Liver (tissue), 10 donors: ENCODE measurements at places on chromosomes 13 and 19. TPM values are rescaled to one million over a fixed set of nuclear protein-coding genes. Genes with fewer than 3 reads are reported as not detected.

DNA sequence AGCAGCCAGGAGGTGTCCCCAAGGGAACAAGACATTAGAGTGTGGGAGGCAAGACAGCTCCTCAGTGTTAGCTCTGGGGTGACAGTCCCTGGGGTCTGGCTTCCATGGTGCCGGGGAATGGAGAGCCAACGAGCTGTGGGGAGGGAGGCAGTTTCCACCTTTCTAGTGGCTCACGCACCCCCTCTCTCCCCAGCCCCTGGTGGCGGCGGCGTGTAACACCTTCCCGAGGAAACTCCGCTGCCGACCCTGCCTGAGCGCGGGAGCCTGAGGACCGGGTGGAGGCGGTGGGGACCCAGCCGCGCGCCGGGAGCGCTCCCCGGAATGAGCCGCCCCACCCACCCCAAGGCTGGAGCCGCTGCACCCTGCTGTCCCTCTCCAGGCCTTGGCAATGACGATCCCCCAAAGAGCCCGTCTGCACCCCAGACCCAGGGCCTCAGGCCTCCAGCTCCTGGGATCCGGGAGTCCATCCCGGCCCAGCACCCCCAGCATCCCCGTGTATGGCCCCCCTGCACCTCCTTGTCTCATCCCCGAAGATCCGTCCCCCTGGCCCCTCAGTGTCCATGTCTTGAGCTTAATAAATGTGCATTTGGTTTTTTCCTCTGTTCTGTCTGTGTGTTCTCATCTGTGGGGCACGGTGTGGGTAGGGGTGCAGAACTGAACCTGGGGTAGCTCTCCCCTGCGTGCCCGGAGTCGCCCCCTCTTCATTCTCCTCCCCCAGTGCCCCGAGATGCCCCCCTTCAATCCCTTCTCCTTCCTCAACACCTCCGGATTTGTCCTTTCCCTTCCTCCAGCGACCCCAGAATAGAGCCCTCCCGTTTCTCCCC is 622 bp upstream of the FXYD5 start:
- peak overlapping the region; percentile 66 for H3K27ac ChIP-seq
- H3K36me3 ChIP-seq, result no peaks in the 10 kb centered on the region
- peak overlapping the region; percentile 35 for H3K4me3 ChIP-seq

- DNase-seq, result no peak
- H3K27me3 ChIP-seq, result no peaks in the 10 kb centered on the region
- H3K36me3 ChIP-seq, result no peaks in the 10 kb centered on the region
- H3K27ac ChIP-seq, result no peak overlapping the region
- H3K4me1 ChIP-seq, result no peaks in the 10 kb centered on the region
Measured at GRCh38 chr13:35978607-35979316, 152.4 kb downstream of the DCLK1 start.

GRCh38 chr19:39974377-39975155 is 3.6 kb downstream of the PSMC4 start:
- H3K27ac ChIP-seq, result no peak overlapping the region
- peaks cover 18% of the 10 kb centered on the region for H3K36me3 ChIP-seq
- H3K4me1 ChIP-seq, result peaks cover 18% of the 10 kb centered on the region
- H3K4me3 ChIP-seq, result no peak overlapping the region
- DNase-seq, result no peak

- no peaks in the 10 kb centered on the region for H3K27me3 ChIP-seq
- no peak for DNase-seq
- H3K4me3 ChIP-seq, result no peak overlapping the region
- H3K4me1 ChIP-seq, result peaks cover 2% of the 10 kb centered on the region
- no peak overlapping the region for H3K27ac ChIP-seq
- no peaks in the 10 kb centered on the region for H3K36me3 ChIP-seq
Measured at GRCh38 chr19:16698914-16699313, 20.7 kb upstream of the NWD1 start.

DNA sequence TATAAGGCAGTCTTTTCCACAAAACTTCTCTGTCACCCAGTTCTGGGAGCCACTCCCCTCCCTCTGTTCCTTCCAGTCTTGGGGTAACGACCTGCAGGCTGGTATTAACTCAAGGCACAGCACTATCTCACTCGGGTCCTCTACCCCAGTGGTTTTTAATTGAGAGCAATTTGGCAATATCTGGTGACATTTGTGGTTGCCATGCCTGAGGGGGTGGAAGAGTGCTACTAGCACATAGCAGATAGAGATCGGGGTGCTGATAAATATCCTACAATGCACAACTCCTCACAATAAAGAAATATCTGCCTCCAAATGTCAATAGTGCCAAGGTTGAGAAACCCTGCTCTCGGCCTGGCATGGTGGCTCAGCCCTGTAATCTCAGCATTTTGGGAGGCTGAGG is 117.7 kb upstream of the ABCC4 start:
- no peaks in the 10 kb centered on the region for H3K4me1 ChIP-seq
- H3K27ac ChIP-seq, result no peak overlapping the region
- H3K27me3 ChIP-seq, result no peaks in the 10 kb centered on the region
- H3K4me3 ChIP-seq, result no peak overlapping the region
- no peak for DNase-seq

DNA sequence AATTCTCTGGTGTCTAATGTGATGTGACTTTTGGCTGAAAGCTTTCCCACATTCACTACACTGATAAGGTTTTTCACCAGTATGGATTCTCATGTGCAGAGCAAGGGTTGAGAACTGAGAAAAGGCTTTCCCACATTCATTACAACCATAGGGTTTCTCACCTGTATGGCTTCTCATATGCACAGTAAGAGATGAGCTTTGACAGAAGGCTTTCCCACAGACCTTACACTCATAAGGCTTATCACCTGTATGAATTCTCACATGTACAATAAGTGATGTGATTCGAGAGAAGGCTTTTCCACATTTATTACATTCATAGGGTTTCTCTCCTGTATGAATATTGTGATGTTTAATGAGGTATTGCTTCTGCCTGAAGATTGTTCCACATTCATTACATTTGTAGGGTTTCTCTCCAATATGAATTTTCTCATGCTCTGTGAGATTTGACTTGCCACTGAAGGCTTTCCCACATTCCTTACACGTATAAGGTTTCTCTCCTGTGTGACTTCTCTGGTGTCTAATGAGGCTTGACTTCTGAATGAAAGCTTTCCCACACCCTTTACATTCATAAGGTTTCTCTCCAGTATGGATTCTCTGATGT is 14.0 kb downstream of the ZNF260 start:
- no peaks in the 10 kb centered on the region for H3K27me3 ChIP-seq
- peak overlapping the region; percentile 48 for H3K4me3 ChIP-seq
- DNase-seq, result no peak
- H3K4me1 ChIP-seq, result no peaks in the 10 kb centered on the region
- no peak overlapping the region for H3K27ac ChIP-seq
- peaks cover 17% of the 10 kb centered on the region for H3K36me3 ChIP-seq

C3 gene
- 8,295 TPM for polyA plus RNA-seq

SPC24 gene
- 1.2 TPM for polyA plus RNA-seq

HNRNPL gene
- polyA plus RNA-seq, result 76.5 TPM

- H3K36me3 ChIP-seq, result no peaks in the 10 kb centered on the region
- H3K27ac ChIP-seq, result no peak overlapping the region
- no peaks in the 10 kb centered on the region for H3K4me1 ChIP-seq
Measured at GRCh38 chr13:47829690-47830089, 171.4 kb downstream of the SUCLA2 start.

DIAPH3 gene
- 0.22 TPM for polyA plus RNA-seq

- H3K4me3 ChIP-seq, result no peak overlapping the region
- H3K4me1 ChIP-seq, result peaks cover 31% of the 10 kb centered on the region
- H3K36me3 ChIP-seq, result no peaks in the 10 kb centered on the region
- no peak overlapping the region for H3K27ac ChIP-seq
- peak; percentile 87 for DNase-seq
Measured at GRCh38 chr19:10290876-10291553, 1.3 kb downstream of the ICAM5 start.

GRCh38 chr19:40298026-40298425 is 12.9 kb upstream of the AKT2 start:
- no peaks in the 10 kb centered on the region for H3K4me1 ChIP-seq
- no peak overlapping the region for H3K4me3 ChIP-seq
- H3K27me3 ChIP-seq, result no peaks in the 10 kb centered on the region
- H3K36me3 ChIP-seq, result no peaks in the 10 kb centered on the region
- no peak for DNase-seq
- H3K27ac ChIP-seq, result no peak overlapping the region

DNA sequence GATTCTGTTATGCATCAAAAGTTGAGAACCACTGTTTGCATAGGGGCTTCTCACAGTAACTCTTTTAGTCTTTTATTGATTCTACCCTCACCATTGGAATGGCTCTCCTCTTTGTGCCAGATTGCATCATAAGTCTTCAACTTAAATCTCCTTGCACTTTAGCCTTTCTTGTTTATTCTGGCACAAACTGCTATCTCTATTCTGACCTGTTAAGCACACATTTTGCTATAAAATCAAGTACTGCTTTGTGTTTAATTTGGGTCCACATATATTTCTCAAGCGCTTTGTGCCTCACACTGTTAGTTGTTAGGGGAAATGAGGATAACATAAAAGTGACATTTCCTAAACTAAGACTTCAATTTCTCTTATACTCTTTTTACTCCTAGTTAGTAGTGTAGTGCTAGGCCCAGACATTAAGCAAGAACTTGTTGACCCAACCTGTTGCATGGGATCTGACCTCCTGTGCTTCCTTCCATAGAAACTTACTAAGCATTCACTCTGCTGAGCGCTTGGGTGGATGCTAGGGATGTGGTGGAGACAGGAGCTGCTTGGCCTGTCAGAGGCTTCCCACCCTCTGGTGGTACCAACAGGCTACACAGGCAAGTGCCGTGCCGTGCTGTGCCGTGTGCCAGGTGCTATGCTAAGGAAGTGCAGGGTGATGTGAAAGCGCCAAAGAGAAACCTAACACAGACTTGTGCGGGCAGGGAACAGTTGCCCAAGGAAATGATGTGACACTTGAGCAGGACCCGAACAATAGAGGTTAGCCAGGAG is 1.2 kb downstream of the UTP14C start:
- H3K4me1 ChIP-seq, result peaks cover 6% of the 10 kb centered on the region
- H3K27me3 ChIP-seq, result no peaks in the 10 kb centered on the region
- no peak overlapping the region for H3K4me3 ChIP-seq

PCP2 gene
- polyA plus RNA-seq, result 0.25 TPM

DNA sequence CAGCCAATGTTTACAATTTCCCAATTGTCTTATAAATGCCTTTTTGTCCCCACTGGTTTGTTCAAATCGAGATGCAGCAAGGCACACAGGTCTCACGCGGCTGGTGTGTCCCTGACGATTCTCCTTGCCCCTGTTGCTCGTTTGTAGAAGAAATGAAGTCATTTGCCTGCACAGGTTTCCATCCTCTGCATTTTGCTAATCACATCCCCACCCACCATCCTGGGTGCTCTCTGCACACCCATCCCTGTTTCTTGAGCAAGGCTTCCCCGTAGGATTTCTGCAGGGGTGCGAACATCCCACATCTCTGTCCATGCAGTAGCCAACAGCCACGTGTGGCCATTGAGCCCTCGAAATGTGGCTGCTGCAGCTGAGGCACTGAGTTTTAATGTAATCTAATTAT is 59.8 kb upstream of the SOX1 start:
- DNase-seq, result no peak
- H3K27me3 ChIP-seq, result no peaks in the 10 kb centered on the region
- H3K4me1 ChIP-seq, result no peaks in the 10 kb centered on the region
- no peaks in the 10 kb centered on the region for H3K36me3 ChIP-seq
- H3K27ac ChIP-seq, result no peak overlapping the region
- no peak overlapping the region for H3K4me3 ChIP-seq

GRCh38 chr13:45773236-45773635 is 71.1 kb downstream of the CBY2 start:
- no peaks in the 10 kb centered on the region for H3K4me1 ChIP-seq
- no peak for DNase-seq
- no peaks in the 10 kb centered on the region for H3K27me3 ChIP-seq

GRCh38 chr13:97438856-97439595 is 5.1 kb downstream of the RAP2A start:
- no peaks in the 10 kb centered on the region for H3K27me3 ChIP-seq
- peaks cover 2% of the 10 kb centered on the region for H3K4me1 ChIP-seq
- no peak overlapping the region for H3K4me3 ChIP-seq
- no peaks in the 10 kb centered on the region for H3K36me3 ChIP-seq

DNA sequence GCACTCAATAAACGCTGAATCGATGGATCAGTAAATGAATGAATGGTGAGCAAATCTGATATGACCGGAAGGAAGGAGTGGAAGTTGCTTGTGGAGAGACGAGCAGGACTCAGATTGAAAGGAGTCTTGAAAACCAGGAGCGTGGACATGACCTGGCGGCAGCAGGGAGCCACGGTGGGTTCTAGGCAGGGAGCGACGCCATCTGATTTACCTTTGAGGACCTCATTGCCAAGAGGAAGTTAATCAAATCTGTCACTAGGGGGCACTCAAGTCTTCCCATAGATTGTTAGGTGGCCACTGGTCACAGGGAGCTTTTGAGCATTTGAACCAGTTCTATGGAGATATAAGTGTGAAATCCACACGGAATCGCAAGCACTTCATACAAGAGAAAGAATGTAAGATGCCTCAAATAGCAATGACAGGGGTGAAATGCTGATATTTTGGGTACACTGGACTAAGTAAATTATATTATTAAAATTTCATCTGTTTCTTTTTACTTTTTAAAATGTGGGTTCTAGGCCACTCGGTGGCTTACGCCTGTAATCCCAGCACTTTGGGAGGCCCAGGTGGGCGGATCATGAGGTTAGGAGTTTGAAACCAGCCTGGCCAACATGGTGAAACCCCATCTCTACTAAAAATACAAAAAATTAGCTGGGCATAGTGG is 9.2 kb upstream of the FBN3 start:
- no peaks in the 10 kb centered on the region for H3K36me3 ChIP-seq
- no peaks in the 10 kb centered on the region for H3K27me3 ChIP-seq
- no peak overlapping the region for H3K27ac ChIP-seq
- no peak overlapping the region for H3K4me3 ChIP-seq
- no peak for DNase-seq
- peaks cover 10% of the 10 kb centered on the region for H3K4me1 ChIP-seq

IL27RA gene
- 1.2 TPM for polyA plus RNA-seq

GRCh38 chr13:20708216-20708615 is 4.7 kb downstream of the IL17D start:
- no peaks in the 10 kb centered on the region for H3K27me3 ChIP-seq
- no peak overlapping the region for H3K4me3 ChIP-seq
- no peak overlapping the region for H3K27ac ChIP-seq
- peaks cover 5% of the 10 kb centered on the region for H3K4me1 ChIP-seq
- no peak for DNase-seq
- no peaks in the 10 kb centered on the region for H3K36me3 ChIP-seq

CABP5 gene
- polyA plus RNA-seq, result not detected

HCN2 gene
- 0.13 TPM for polyA plus RNA-seq

LILRA2 gene
- 5.2 TPM for polyA plus RNA-seq

- H3K4me3 ChIP-seq, result no peak overlapping the region
- no peaks in the 10 kb centered on the region for H3K27me3 ChIP-seq
- no peak overlapping the region for H3K27ac ChIP-seq
- peaks cover 7% of the 10 kb centered on the region for H3K36me3 ChIP-seq
Measured at GRCh38 chr13:75309981-75310580, 171.9 kb downstream of the TBC1D4 start.

GRCh38 chr13:50152224-50152623 is 137.0 kb downstream of the KCNRG start:
- no peaks in the 10 kb centered on the region for H3K36me3 ChIP-seq
- H3K4me1 ChIP-seq, result peaks cover 6% of the 10 kb centered on the region
- H3K27me3 ChIP-seq, result no peaks in the 10 kb centered on the region
- no peak overlapping the region for H3K27ac ChIP-seq
- no peak overlapping the region for H3K4me3 ChIP-seq
- DNase-seq, result no peak
